Gastroesophageal sphincter (tissue), 4 donors: ENCODE measurements at places on chromosomes 16 and 17.

GRCh38 chr16:53707671-53708070 is 3.7 kb downstream of the FTO start:
- no peak for ATAC-seq
- H3K4me1 ChIP-seq, result peaks cover 4% of the 10 kb centered on the region
- no peaks in the 10 kb centered on the region for H3K36me3 ChIP-seq
- H3K27me3 ChIP-seq, result no peaks in the 10 kb centered on the region
- no peak overlapping the region for H3K4me3 ChIP-seq

- H3K36me3 ChIP-seq, result no peaks in the 10 kb centered on the region
- H3K27me3 ChIP-seq, result no peaks in the 10 kb centered on the region
- H3K4me1 ChIP-seq, result no peaks in the 10 kb centered on the region
- H3K4me3 ChIP-seq, result no peak overlapping the region
Observed at GRCh38 chr17:57750109-57750871, 5.2 kb upstream of the CCDC182 start.

GRCh38 chr16:57533431-57534336 is 2.7 kb downstream of the CCDC102A start:
- H3K4me3 ChIP-seq, result peak overlapping the region; percentile 3
- H3K36me3 ChIP-seq, result no peaks in the 10 kb centered on the region
- ATAC-seq, result no peak
- peak overlapping the region; percentile 59 for H3K27ac ChIP-seq
- no peaks in the 10 kb centered on the region for H3K27me3 ChIP-seq

DNA sequence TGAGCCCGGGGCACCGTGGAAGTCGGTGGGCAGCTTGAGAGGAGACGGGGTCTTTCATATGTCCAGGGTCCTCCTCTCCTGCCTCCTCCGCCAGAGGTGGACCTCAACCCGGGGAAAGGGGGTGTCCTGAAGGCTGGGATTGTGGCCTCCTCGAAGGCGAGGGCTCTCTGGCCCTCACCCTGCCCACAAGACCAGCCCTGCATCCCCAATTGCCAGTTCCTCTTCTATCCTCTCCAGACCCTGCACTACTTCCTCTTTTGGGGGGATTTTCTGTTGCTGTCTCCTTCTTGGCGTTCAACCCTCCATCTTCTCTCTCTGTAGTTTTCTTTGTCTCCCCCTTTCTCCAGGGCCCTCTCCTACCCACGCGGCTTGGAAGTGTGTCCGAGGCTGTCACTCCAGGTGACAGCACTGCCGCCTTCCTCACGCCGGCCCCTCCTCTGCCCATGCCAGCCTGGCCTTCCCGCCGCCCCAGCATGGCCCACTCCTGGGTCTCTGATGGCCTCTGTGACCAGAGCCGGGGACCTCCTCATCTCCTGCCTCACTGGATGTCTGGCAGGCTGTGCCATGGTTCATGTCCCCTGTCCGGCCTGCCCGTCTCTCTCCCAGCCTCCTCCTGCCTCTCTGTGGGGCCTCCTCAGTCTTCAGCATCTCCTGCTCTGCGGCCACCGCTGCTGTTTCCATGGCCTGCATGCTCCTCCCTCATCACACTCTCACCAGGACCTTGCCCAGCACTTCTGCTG is 2.4 kb upstream of the ITGAX start:
- ATAC-seq, result no peak
- H3K36me3 ChIP-seq, result no peaks in the 10 kb centered on the region
- H3K4me3 ChIP-seq, result no peak overlapping the region
- no peaks in the 10 kb centered on the region for H3K4me1 ChIP-seq
- H3K27ac ChIP-seq, result no peak overlapping the region

GRCh38 chr17:5031365-5032082 is 3.7 kb downstream of the SLC52A1 start:
- H3K27ac ChIP-seq, result peak overlapping the region; percentile 25
- peaks cover 23% of the 10 kb centered on the region for H3K27me3 ChIP-seq
- H3K4me3 ChIP-seq, result peak overlapping the region; percentile 32
- peak; percentile 88 for ATAC-seq
- H3K4me1 ChIP-seq, result no peaks in the 10 kb centered on the region

DNA sequence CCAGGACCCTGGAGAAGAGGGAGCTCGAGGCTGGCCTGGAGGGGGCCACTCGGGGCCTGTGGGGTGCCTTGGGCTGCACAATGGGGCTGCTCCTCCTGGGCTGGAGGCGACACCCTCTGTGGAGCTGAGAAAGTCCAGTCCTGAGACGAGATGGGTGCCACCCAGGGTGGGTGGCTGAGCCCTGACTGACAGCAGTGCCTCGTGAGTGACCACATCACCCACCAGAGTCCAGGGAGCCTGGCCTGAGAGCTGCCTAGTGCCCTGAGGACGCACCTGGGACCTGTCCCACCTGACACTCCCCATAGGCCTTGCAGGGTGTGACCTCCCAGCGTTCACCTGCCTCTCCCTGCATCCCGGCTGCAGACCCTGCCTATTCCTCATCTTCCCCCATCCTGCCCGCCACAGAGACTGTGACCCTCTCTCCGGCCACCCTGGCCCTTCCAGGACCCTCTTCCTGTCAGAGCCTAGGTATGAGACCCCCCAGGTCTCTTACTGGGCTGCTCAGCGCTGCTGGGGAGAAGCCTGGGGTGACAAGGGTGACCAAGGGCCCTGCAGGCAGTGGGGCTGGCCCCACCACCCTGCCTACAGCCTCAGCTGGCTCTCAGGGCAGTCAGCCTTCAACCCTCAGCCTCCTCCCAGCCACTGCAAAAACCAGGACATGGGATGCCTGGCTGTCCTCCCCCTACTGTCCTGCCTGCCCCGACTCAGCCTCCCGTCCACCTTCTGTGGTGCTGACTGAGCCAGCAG is 41.2 kb downstream of the TNFRSF13B start:
- H3K4me3 ChIP-seq, result no peak overlapping the region
- no peak for ATAC-seq
- H3K36me3 ChIP-seq, result no peaks in the 10 kb centered on the region
- no peaks in the 10 kb centered on the region for H3K4me1 ChIP-seq
- H3K27me3 ChIP-seq, result peaks cover 6% of the 10 kb centered on the region

GRCh38 chr17:6323626-6324356 is 111.1 kb downstream of the AIPL1 start:
- peaks cover 52% of the 10 kb centered on the region for H3K27me3 ChIP-seq
- no peaks in the 10 kb centered on the region for H3K36me3 ChIP-seq
- no peak overlapping the region for H3K4me3 ChIP-seq
- H3K27ac ChIP-seq, result no peak overlapping the region

- H3K27ac ChIP-seq, result no peak overlapping the region
- no peak for ATAC-seq
- H3K27me3 ChIP-seq, result peaks cover 79% of the 10 kb centered on the region
- no peaks in the 10 kb centered on the region for H3K36me3 ChIP-seq
- H3K4me3 ChIP-seq, result no peak overlapping the region
Observed at GRCh38 chr17:36697903-36698530, 96.6 kb downstream of the MRM1 start.

DNA sequence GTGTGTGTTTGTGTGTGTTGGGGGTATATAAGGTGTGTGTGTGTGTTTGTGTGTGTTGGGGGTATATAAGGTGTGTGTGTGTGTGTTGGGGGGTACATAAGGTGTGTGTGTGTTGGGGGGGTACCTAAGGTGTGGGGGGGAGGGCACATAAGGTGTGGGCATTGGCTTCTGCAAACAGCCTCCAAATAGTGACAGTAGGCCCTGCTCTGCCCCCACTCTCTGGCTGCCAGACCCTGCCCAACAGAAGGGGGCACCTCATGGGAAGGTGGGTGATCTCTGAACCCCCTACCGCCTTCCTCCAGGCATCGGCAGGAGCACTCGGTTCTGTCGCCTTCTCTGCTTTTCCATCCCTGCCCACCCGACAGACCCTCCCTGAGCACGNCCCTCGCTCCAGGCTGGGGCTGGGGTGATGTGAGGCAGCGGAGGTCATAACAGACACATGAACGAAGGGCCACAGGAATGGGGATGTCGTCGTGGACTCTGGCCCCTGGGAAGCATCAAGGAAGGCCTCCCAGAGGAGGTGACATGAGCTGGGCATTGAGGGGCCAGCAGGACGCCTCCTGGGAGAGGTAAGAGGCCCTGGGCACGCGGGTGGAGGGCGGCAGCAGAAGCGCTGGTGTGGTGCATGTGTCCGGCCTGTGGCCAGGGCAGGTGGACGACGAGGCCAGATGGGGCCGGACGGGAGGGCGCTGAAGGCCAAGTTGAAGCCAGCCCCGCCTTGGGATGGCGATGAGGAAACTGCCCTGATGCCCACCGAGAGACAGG is 136.6 kb upstream of the RPH3AL start:
- H3K27ac ChIP-seq, result peak overlapping the region; percentile 65
- H3K27me3 ChIP-seq, result no peaks in the 10 kb centered on the region

DNA sequence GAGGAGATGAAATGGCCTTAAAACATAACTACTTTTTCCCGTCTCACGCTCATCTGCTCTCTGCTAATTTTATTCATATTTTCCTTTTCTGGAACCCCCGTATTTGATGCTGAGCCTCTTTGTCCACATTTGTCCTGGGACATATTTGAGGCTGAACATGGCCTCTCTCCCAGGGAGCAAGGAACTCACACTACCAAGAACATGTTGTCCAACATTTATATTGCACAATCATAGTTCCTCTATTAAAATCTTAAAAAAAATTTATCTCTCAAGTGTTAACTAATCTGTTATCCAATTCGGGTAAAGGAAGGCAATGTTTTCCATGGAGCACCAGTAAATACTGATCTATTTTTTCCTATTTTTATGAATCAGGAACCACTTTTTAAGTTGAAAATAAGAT is 60.2 kb downstream of the CMC2 start:
- no peak for ATAC-seq
- H3K4me3 ChIP-seq, result no peak overlapping the region
- no peak overlapping the region for H3K27ac ChIP-seq
- no peaks in the 10 kb centered on the region for H3K27me3 ChIP-seq
- H3K4me1 ChIP-seq, result no peaks in the 10 kb centered on the region
- no peaks in the 10 kb centered on the region for H3K36me3 ChIP-seq

DNA sequence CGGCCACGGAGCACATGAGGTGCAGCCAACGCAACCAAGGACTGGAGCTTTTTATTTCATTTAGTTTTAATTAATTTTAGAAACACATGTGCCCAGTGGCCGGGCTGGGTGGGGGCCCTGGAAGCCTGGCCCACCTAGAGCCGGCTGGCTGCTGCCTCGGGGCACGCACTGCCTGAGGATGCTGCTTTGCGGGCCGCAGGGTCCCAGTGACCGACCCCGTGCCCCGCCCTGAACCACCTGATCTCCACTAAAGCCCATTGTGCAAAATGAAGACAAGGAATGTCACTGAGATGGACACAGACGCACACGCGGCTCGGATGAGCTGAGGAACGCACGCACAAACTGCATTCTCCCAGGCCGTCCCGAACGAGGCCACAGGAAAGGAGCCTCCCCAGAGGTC is 39.6 kb downstream of the LMF1 start:
- peaks cover 80% of the 10 kb centered on the region for H3K36me3 ChIP-seq
- no peak overlapping the region for H3K4me3 ChIP-seq
- no peaks in the 10 kb centered on the region for H3K27me3 ChIP-seq
- no peak for ATAC-seq
